ENCODE measurements at places on chromosomes 2 and 18.

GRCh38 chr2:144518748-144519596 lies 947 bp downstream of the ZEB2 start:
- no peak for DNase-seq

DNA sequence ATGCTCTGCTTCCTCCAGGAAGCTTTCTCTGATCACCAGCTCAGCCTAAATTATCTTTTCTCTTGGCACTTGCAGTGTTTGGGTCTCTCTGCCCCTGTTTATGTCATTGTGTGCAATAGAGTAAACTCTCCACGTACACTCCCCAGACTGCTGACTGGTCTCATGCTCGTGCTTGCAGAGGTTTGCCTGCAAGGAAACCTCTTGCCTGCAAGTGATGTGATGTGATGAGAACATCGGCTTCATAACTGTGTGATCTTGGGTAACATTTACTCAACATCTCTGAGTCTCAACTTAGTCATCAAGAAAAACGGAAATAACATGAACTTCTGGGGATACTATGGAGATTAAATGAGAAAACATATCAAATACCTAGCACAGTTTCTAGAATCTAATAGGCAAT lies 92.3 kb downstream of the BIN1 start:
- DNase-seq: no peak

DNA sequence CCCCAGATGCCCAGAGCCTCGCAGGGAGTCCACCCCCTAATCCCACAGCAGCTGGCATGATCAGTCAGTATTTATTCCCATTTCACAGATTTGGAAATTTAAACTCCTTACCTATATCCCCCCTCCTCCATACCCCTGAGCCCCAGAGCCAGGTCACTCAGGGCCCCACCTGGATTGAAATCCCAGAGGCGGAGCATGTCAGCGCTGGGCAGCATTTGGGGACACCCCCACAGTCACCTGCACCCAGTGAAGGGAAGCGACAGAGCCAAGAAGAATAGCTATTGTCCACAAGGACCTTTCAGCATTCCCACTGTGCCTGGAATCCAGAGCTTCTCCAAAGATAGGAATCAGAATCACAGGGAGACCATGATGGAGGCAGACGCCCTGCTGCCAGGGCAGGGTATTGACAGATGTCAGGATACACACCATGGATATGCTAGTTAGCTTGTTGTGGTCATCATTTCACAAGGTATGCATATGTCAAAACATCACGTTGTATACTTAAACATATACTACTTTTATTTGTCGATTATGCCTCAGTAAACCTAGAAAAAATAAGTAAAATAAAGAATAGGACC lies 968 bp upstream of the ASTL start:
- DNase-seq: no peak

DNA sequence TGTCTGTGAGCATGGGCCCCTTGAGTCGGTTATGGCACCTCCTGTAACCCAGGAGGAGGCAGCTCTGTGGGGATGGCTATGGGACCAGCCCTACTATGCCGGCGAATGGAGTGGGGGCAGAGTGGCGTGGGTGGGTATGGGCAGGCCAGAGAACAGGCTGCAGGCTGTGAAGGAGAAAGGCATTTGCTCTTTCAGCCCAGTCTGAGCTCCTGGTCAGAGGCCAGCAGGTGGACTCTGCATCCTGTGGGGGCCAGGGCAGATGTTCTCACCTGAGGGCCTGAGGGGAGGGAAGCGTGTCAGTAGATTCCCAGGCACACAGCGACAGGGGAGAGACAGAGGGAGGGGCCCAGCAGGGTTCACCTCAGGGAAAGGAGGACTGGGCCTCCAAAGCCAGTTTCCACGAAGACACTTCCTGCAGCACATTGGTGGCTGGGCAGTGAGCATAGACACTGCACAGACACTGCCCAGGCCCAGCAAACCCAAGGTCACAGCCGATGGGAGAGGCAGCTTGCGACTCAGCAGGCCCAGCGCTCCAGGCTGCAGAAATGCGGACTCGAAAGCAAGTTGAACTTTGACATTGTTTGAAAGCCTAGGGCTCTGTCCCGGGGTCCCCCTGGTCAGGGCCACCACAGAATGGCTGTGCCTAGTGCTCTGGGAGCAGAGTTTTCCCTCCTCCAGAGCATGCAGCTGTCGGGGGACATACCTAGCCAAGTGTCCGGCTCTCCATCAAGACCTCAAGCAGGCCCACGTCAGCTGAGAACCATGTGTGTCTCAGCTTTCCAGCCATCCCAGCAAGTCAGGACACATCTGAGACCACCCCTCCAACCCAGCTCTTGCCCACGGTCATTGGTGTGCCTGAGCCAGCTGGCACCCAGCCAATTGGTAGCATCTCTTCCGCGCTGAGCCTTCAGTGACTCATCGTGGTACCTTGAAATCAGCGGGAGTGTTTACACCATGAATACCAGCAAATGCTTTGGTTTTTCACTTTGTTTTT lies 53.8 kb downstream of the TGOLN2 start:
- no peak for DNase-seq

DNA sequence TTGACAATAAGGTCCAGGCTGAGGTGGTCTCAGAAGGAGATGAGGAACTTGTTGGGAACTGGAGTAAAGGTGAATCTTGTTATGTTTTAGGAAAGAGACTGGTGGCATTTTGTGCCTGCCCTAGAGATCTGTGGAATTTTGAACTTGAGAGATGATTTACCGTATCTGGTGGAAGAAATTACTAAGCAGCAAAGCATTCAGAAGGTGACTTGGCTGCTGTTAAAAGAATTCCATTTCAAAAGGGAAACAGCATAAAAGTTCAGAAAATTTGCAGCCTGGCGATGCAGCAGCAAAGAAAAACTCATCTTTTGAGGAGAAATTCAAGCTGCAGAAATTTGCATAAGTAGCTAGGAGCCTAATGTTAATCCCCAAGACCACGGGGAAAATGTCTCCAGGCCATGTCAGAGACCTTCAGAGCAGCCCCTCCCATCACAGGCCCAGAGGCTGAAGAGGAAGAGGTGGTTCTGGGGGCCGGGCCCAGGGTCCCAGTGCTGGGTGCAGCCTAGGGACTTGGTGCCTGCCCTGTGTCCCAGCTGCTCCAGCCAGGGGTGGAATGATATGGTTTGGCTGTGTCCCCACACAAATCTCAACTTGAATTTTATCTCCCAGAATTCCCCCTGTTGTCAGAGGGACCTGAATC lies 73.5 kb downstream of the FIGN start:
- DNase-seq: no peak

DNA sequence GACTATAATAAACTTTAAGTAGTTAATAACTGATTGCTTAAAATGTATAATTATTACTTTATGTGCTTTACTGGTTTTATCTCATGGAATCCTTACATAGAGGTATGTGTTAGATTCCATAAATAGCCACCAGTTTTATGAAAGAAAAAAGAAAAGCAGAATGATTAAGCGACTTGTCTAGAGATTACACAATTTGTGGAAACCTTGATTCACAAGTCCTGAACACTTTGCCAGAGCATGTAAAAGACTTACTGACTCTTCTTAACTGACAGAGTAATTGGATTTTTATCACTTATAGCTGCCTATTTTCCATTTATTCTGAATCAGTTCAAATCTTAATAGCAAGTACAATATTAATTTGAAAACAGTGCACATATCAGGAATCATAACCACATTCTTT lies 448.7 kb upstream of the NETO1 start:
- DNase-seq: no peak

GRCh38 chr2:113054066-113054465 lies 1.4 kb upstream of the IL36B start:
- DNase-seq: no peak

- no peak for DNase-seq
Measured at GRCh38 chr2:137769406-137769805, 194.9 kb upstream of the HNMT start.

GRCh38 chr2:95106081-95106480 lies 15.5 kb downstream of the MRPS5 start:
- no peak for DNase-seq

DNA sequence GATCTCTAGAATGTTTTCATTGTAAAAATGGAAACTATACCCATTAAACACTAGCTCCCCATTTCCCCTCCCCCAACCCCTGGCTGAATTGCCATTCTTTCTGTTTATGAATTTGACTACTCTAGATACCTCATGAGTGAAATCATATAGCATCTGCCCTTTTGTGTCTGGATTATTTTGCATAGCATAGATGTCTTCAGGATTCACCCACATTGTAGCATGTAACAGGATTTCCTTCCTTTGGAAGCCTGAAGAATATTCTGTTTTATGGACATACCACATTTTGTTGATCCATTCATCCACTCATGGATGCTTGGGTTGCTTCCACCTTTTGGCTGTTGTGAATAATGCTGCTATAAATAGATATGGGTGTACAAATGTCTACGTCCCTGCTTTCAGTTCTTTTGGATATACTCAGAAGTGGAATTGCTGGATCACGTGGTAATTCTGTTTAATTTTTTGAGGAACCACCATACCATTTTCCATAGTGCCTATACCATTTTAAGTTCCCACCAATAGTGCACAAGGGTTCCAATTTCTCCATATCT lies 7.7 kb upstream of the ASB1 start:
- no peak for DNase-seq

DNA sequence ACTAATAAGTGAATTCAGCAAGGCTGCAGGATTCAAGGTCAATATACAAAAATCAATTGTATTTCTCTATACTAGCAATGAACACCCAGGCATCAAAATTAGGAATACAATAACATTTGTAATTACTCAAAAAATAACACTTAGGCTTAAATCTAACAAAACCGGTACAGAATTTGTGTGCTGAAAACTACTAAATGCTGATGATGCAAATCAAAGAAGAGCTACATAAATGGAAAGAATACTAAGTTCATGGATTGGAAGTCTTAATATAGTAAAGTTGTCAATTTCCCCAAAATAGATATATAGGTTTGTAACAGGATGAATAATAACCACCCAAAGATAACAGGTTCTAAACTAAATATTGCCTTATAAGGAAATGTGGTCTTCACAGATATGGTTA lies 286.5 kb downstream of the ALK start:
- DNase-seq: no peak

GRCh38 chr2:37414470-37414949 lies 70.1 kb downstream of the QPCT start:
- DNase-seq: no peak

DNA sequence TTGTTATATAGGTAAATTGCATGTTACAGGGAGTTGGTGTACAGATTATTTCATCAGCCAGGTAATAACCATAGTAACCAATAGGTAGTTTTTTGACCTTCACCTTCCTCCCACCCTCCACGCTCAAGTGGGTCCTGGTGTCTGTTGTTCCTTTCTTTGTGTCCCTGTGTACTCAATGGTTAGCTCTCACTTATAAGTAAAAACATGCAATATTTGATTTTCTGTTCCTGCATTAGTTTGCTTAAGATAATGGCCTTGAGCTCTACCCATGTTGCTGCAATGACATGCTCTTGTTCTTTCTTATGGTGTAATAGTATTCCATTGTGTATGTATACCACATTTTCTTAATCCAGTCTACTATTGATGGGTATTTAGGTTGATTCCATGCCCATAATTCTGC lies 233.7 kb upstream of the EPC2 start:
- DNase-seq: no peak

GRCh38 chr2:35741556-35741955 lies 614.0 kb upstream of the CRIM1 start:
- no peak for DNase-seq

- DNase-seq: no peak
Measured at GRCh38 chr2:191209340-191209739, 35.9 kb upstream of the MYO1B start.

DNA sequence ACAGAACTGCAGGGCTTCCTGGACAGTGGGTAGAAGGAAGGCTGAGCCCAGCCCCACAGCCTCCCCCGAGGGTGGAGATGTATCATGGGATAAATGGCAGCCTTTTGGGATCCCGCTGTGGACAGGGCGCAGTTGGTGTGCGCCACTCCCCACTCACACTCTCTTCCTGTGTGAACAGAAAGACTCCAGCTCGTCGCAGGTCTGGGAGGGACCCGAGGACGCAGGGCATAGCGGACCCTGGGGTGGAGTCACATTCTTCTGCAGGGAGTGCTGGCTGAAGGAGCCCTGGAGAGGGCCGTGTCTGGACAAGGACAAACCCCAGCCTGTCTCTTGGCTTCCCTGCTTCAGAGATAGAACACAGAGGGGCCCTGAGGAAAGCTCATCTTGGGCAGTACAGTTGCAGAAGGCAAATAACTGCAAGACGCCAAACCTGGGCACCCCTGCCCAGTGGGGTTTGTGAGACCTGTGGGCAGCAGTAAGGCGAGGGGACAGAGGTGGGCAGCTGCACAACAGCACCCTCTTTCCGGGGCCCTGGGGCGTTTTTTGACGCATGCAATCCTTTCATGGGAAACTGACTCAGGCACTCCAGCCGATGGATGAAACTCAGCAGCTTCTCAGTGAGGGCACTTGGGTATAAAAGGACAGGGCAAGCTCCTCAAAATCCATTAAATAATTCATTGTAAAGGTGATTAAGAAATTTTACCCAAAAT lies 101.9 kb downstream of the USP40 start:
- DNase-seq: no peak

- no peak for DNase-seq
Measured at GRCh38 chr2:150491943-150492342, 4.5 kb upstream of the RND3 start.

DNA sequence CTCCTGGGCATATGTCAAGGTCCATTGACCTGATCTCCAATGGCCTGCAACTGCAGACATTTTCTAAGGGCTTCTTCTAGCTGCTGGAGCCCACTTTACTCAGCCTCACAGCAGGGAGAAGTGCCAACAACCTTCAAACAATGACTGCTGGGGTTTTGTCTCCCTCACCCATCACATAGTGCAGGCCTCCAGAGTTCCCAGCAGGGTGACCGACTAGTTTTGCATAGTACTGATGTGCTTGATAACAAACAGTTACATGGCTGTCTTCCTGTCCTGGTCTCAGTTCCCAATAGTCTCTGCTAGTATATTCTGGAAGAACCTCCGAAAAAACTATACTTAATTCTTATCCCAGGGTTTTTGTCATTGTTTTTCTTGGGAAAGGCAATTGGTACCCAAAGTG lies 10.4 kb upstream of the NETO1 start:
- DNase-seq: no peak

DNA sequence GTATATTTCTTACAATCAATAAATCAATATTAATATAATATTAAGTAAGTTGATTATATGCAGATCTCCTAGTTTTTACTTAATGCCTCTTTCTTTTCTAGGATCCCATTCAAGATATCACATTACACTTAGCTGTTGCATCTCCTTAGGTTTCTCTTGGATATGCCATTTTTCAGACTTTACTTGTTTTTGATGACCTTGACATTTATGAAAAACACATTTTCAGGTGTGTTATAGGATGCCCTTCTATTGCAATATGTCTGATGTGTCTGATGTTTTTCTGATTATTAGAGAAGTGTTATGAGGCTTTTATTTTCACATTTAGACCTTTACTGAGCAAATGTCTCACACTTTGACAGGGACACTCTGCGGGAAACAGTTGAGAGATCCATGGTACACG lies 933.6 kb upstream of the CNTNAP5 start:
- no peak for DNase-seq

- no peak for DNase-seq
Measured at GRCh38 chr2:217909156-217909820, 93.5 kb downstream of the TNS1 start.
